Fibroblast of the aortic adventitia (primary cell): ENCODE measurements at places on chromosomes 1 and 21. TPM values are rescaled to one million over a fixed set of nuclear protein-coding genes. Genes with fewer than 3 reads are reported as not detected.

DNA sequence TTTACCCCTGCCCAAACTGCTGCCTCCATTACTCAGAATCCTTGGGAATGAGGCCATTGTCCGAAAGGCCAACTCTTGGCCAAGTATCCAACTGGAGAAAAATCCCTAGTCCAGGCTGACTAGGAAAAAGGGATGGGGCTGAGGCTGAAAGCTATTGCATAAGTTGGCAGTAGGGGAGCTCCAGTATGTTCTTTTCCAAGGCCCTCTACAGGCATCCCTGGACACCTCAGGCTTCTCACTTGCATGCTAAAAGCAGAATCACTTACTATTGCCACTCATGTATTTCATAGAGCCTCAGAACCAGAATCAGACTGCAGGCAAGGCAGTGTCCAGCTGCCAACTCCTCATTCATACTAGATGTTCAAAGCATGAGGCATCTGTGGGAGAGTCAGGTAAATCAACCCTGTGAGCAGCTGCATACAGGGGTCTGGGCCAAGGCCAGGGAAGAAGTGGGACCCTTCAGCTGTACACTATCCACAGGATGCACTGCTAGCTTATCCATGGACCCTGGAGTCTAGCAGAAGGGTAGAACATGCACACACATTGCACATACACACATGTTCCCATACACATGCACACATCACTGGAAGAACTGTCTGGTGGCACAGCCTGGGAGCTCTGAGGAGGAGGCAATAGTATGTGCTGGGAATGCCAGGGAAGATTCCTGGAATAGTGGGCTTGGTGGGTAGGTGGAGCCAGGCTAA, 195.3 kb downstream of the C1orf94 start:
- DNase-seq: no peak

Gene SLC45A1
- total RNA-seq: 2.0 TPM in 2 replicates

- DNase-seq: peak; percentile 84
These were observed 10.2 kb downstream of the IRF2BP2 start for GRCh38 chr1:234599617-234600417.

- DNase-seq: peak; percentile 35
These were observed 18.9 kb upstream of the TUT4 start for GRCh38 chr1:52571783-52572182.

- DNase-seq: peak; percentile 97
These were observed 26.2 kb upstream of the ID3 start for GRCh38 chr1:23585321-23586022.
